Thymus (tissue), 14 donors: ENCODE measurements at places on chromosomes 13 and 19. TPM values are rescaled to one million over a fixed set of nuclear protein-coding genes. Genes with fewer than 3 reads are reported as not detected.

The MBD3L3 gene
- 0.24 TPM for total RNA-seq

DNA sequence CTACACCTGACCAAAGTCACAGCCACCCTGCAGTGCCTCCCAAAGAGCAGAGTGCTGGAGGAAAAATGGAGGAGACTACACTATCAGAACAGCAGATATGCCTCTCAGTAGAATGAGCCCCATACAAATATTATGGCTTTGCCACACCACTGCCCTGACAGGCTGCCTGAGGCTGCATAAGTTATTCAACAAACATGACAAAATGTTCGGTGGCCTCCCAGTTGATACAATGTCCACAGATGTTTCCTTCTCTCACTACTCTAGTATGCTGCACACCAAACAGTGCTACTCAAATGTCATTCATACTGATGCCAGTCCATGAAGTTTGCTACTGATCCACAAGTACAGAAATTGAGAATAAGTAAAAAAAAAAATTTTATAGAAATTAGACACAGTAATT, 41.0 kb downstream of the N4BP2L2 start:
- no peak overlapping the region for H3K4me3 ChIP-seq
- no peaks in the 10 kb centered on the region for H3K36me3 ChIP-seq
- no peak for DNase-seq
- no peak overlapping the region for H3K27ac ChIP-seq
- H3K27me3 ChIP-seq = no peaks in the 10 kb centered on the region
- no peaks in the 10 kb centered on the region for H3K4me1 ChIP-seq

DNA sequence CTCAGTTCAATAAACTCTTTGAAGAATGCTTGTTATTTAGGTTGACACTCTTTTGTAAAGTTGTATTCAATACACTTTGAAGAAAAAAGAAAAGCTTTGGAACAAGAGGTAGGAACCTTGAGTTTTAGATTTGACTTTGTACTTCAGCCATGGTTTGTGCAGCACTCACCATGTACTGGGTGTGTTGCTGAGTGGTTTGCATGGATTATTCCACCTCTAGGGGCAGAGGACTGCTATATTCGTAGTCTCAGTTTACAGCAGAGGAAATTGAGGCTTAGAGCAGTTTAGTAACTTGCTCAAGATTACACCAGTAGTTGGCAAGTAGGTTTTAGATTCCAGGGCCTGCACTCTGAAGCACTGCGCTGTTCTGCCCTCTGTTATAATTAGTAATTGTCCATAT, 68.8 kb downstream of the DNAJC3 start:
- no peak for DNase-seq
- H3K27ac ChIP-seq = no peak overlapping the region
- no peak overlapping the region for H3K4me3 ChIP-seq
- H3K4me1 ChIP-seq = no peaks in the 10 kb centered on the region
- no peaks in the 10 kb centered on the region for H3K27me3 ChIP-seq
- no peaks in the 10 kb centered on the region for H3K36me3 ChIP-seq

GRCh38 chr19:15122331-15123030, 15.3 kb downstream of the SYDE1 start:
- H3K27me3 ChIP-seq = no peaks in the 10 kb centered on the region
- no peak for DNase-seq
- H3K4me3 ChIP-seq = no peak overlapping the region
- H3K4me1 ChIP-seq = peaks cover 22% of the 10 kb centered on the region
- peaks cover 40% of the 10 kb centered on the region for H3K36me3 ChIP-seq

- no peaks in the 10 kb centered on the region for H3K4me1 ChIP-seq
- H3K27me3 ChIP-seq = no peaks in the 10 kb centered on the region
- no peak overlapping the region for H3K4me3 ChIP-seq
- no peak overlapping the region for H3K27ac ChIP-seq
- no peaks in the 10 kb centered on the region for H3K36me3 ChIP-seq
These were observed 84.0 kb upstream of the LSM14A start for GRCh38 chr19:34088292-34088691.

The ZNF154 gene
- 10.5 TPM for total RNA-seq
